ENCODE measurements at places on chromosomes 16 and 17.

DNA sequence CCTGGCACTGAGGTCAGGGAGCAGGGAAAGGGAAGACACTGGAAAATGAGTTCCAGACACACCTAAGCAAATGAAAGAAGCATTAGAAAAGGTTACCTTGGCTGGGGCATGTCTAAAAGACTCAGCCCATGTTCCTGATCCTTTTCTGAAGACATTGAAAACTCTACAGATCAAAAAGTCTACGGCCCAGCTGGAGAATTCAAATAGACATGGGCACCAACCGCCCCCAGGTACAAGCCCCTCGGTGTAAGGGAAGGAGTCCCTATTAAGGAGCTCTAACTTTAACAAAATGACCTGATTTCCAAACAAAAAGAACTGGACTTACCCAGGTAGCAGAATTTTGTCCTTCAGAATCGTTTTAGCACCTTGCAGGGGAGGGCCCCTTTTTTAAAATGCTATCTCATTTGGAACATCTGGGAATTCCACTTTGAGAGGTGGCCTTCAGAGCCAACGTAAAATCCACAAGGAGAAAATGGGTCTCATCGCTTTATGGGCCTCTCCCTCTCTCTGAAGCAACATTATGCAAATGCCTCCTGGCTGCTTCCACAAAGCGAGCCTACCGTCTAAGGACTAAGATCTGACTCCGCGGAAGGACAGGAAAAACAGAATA is 43.6 kb upstream of the RBFOX3 start:
- peaks cover 39% of the 10 kb centered on the region for H3K27me3 ChIP-seq
- no peak overlapping the region for H3K27ac ChIP-seq
- peak; percentile 3 for DNase-seq

- H3K4me3 ChIP-seq: no peak overlapping the region
- H3K36me3 ChIP-seq: no peaks in the 10 kb centered on the region
- DNase-seq: no peak
- H3K27me3 ChIP-seq: peaks cover 7% of the 10 kb centered on the region
These were observed 14.7 kb upstream of the C16orf82 start for GRCh38 chr16:27052007-27052406.

- no peak for DNase-seq
- H3K27me3 ChIP-seq: no peaks in the 10 kb centered on the region
- H3K4me1 ChIP-seq: peaks cover 9% of the 10 kb centered on the region
- no peak overlapping the region for H3K27ac ChIP-seq
- peaks cover 5% of the 10 kb centered on the region for H3K36me3 ChIP-seq
These were observed 63.5 kb downstream of the PARN start for GRCh38 chr16:14566599-14566998.

GRCh38 chr16:55510185-55510805 is 1.4 kb downstream of the LPCAT2 start:
- H3K27ac ChIP-seq: no peak overlapping the region
- H3K27me3 ChIP-seq: peaks cover 10% of the 10 kb centered on the region
- DNase-seq: no peak
- H3K36me3 ChIP-seq: peaks cover 9% of the 10 kb centered on the region
- peaks cover 13% of the 10 kb centered on the region for H3K4me1 ChIP-seq
- peak overlapping the region; percentile 76 for H3K4me3 ChIP-seq

GRCh38 chr16:67530013-67530939 is 1.6 kb downstream of the RIPOR1 start:
- H3K36me3 ChIP-seq: no peaks in the 10 kb centered on the region
- H3K27ac ChIP-seq: peak overlapping the region; percentile 93
- peaks cover 15% of the 10 kb centered on the region for H3K27me3 ChIP-seq

GRCh38 chr17:38663125-38663751 is 11.5 kb downstream of the EPOP start:
- peaks cover 26% of the 10 kb centered on the region for H3K27me3 ChIP-seq
- peaks cover 2% of the 10 kb centered on the region for H3K4me1 ChIP-seq
- H3K27ac ChIP-seq: no peak overlapping the region
- H3K4me3 ChIP-seq: no peak overlapping the region

DNA sequence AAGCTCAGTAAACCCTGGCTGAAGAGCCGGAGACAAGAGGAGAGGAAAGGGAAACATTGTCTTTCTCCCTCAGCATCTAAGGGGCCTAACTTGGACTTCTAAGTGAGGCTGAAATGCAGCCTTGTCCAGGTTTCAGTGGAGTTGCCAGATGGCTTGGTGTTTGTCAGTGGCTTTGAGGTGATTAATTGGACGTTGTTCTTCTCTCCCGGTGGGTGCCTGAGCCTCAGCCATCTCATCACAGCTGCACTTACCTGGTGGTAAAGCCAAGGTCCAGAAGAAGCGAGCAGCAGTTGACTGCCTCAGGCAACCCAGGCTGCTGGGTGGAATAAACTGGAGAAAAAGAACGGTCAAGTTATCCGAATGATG is 202.2 kb upstream of the NLRP1 start:
- no peak for DNase-seq
- H3K27me3 ChIP-seq: peaks cover 36% of the 10 kb centered on the region
- no peaks in the 10 kb centered on the region for H3K36me3 ChIP-seq
- H3K27ac ChIP-seq: no peak overlapping the region

DNA sequence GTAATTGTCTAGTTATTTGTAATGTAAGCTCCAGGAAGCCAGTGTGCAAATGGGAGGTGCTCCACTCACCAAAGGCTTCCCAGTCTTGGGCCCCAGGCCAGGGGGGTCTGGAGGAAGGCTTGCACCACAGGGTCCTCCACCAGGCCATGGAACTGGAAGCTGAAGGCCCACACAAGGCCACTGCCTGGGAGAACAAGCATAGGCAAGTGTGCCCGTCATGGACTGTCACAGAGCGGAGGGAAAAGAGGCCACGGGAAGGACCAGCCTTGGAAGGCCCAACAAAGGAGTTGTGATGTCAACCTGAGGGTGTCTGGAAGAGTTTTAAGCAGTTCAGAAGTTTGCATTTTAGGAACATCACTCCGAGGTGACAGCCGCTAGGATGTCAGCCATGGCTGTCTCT is 3.0 kb upstream of the SRRM2 start:
- H3K4me3 ChIP-seq: no peak overlapping the region
- H3K4me1 ChIP-seq: peaks cover 22% of the 10 kb centered on the region
- H3K36me3 ChIP-seq: peaks cover 4% of the 10 kb centered on the region
- DNase-seq: no peak
- no peaks in the 10 kb centered on the region for H3K27me3 ChIP-seq

GRCh38 chr17:39700148-39700987 is 504 bp downstream of the ERBB2 start:
- no peaks in the 10 kb centered on the region for H3K27me3 ChIP-seq
- H3K36me3 ChIP-seq: peaks cover 1% of the 10 kb centered on the region
- peak overlapping the region; percentile 93 for H3K4me3 ChIP-seq

DNA sequence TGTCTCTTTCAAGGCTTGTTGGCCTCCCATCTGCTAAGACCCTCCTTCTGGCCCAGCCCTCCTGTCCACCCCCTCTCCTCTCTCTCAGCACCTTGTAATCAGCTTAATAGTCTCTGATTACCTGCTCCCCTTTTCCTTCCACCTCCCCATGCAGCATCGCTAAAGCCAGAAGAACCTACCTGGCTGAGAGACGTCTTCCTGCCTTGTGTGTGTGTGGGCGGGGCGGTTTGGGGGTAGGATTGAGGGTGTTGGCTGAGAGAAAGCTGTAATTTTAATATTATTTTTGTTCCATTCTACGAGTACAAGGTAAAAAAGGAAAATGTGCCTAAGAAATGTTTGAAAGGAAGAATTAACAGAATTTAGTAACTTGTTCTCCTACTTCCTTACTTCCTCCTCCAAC is 3.4 kb downstream of the DNAH9 start:
- H3K4me1 ChIP-seq: peaks cover 5% of the 10 kb centered on the region
- H3K36me3 ChIP-seq: peaks cover 2% of the 10 kb centered on the region
- no peak overlapping the region for H3K27ac ChIP-seq
- no peak for DNase-seq

DNA sequence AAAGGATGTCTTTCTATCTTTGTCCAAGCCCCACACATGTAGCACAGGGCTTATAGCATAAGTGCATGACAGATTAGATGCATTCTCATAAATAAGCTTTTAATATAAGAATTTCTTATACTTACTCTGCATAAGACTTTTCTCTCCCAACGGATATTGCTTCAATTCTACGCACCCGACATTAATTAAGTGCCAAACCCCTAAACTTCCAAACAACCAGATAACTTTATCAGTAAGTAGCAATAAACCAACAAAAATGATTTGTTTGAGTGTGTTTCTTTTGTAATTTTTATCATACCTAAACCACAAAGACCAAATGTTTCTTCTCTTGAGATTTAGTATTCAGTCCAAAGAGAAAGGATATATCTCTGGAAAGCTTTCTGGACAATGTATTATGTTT is 391.5 kb downstream of the CDH8 start:
- H3K27me3 ChIP-seq: no peaks in the 10 kb centered on the region
- H3K27ac ChIP-seq: no peak overlapping the region
- no peak overlapping the region for H3K4me3 ChIP-seq
- H3K36me3 ChIP-seq: no peaks in the 10 kb centered on the region

- no peaks in the 10 kb centered on the region for H3K27me3 ChIP-seq
- H3K4me3 ChIP-seq: peak overlapping the region; percentile 51
- H3K36me3 ChIP-seq: peaks cover 15% of the 10 kb centered on the region
- H3K27ac ChIP-seq: no peak overlapping the region
- no peak for DNase-seq
- H3K4me1 ChIP-seq: peaks cover 3% of the 10 kb centered on the region
These were observed 872 bp downstream of the ELMO3 start for GRCh38 chr16:67199808-67200198.

- DNase-seq: no peak
- peaks cover 7% of the 10 kb centered on the region for H3K4me1 ChIP-seq
- H3K27ac ChIP-seq: no peak overlapping the region
- no peaks in the 10 kb centered on the region for H3K36me3 ChIP-seq
- H3K4me3 ChIP-seq: no peak overlapping the region
These were observed 25.5 kb upstream of the AXIN2 start for GRCh38 chr17:65586899-65587298.

- DNase-seq: no peak
- H3K27me3 ChIP-seq: no peaks in the 10 kb centered on the region
- no peak overlapping the region for H3K27ac ChIP-seq
- peaks cover 22% of the 10 kb centered on the region for H3K4me1 ChIP-seq
- H3K4me3 ChIP-seq: no peak overlapping the region
- peaks cover 2% of the 10 kb centered on the region for H3K36me3 ChIP-seq
These were observed 2.7 kb downstream of the N4BP1 start for GRCh38 chr16:48607056-48607825.

- no peak overlapping the region for H3K27ac ChIP-seq
- no peak overlapping the region for H3K4me3 ChIP-seq
- H3K4me1 ChIP-seq: peaks cover 4% of the 10 kb centered on the region
- DNase-seq: no peak
These were observed 2.0 kb upstream of the ALDH3A1 start for GRCh38 chr17:19750020-19750572.

- H3K27ac ChIP-seq: peak overlapping the region; percentile 71
- no peaks in the 10 kb centered on the region for H3K27me3 ChIP-seq
- DNase-seq: no peak
These were observed 269.6 kb downstream of the SNX29 start for GRCh38 chr16:12245921-12246720.

GRCh38 chr16:53518550-53519416 is 15.8 kb upstream of the AKTIP start:
- no peak for DNase-seq
- H3K27me3 ChIP-seq: peaks cover 7% of the 10 kb centered on the region
- H3K27ac ChIP-seq: no peak overlapping the region
- H3K4me3 ChIP-seq: no peak overlapping the region
- peaks cover 3% of the 10 kb centered on the region for H3K36me3 ChIP-seq
- H3K4me1 ChIP-seq: no peaks in the 10 kb centered on the region

DNA sequence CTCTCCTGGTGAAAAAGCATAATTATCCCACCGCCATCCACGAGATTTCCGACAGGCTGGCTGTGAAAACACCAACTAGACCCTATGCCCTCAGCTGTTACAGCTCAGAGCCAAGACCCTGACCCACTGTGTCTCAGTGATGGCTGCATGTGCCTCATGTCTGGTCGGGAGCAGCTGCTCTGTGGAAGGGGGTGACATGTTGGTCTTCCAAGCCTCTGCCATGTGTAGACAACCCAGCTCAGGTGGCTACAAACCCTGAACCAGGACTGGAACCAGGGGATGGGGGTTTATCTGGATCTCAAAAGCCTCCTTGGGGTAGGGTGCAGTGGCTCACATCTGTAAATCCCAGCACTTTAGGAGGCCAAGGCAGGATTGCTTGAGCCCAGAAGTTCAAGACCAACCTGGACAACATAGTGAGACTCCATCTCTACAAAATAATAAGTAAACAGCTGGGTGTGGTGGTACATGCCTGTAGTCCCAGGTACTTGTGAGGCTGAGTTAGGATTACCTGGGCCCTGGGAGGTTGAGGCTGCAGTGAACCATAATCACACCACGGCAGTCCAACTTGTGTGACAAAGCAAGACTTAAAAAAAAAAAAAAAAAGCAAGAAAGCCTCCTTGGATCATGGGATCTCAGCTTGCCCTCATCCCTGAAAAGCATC is 220.3 kb downstream of the CPPED1 start:
- H3K4me1 ChIP-seq: no peaks in the 10 kb centered on the region
- no peaks in the 10 kb centered on the region for H3K27me3 ChIP-seq
- no peaks in the 10 kb centered on the region for H3K36me3 ChIP-seq
- no peak for DNase-seq
- H3K27ac ChIP-seq: no peak overlapping the region

- DNase-seq: no peak
- H3K4me3 ChIP-seq: peak overlapping the region; percentile 88
- H3K27ac ChIP-seq: peak overlapping the region; percentile 96
- H3K4me1 ChIP-seq: peaks cover 21% of the 10 kb centered on the region
These were observed 1.2 kb upstream of the BLTP2 start for GRCh38 chr17:28646039-28646754.

DNA sequence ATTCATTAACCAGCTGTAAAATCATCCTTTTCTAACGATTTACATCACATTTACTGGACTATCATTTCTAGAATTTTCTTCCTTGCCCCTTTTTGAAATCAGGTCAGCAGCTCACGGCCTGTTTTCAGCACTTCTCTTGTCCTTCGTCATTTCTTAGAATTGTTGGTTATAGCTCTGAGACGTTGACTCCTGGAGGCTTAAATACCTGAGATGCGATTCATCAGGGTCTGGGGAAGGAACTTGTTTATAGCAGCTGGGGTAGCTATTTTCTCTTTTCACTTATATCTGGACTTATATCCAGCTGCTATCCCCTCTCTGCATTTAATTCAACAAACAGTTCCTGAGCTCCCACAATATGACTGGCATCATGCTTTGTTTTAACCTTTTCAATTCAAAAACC is 338.7 kb upstream of the TNRC6C start:
- H3K27ac ChIP-seq: no peak overlapping the region
- no peaks in the 10 kb centered on the region for H3K36me3 ChIP-seq
- peaks cover 4% of the 10 kb centered on the region for H3K27me3 ChIP-seq
- no peak overlapping the region for H3K4me3 ChIP-seq

GRCh38 chr17:68437979-68438822 is 19.1 kb downstream of the WIPI1 start:
- peaks cover 13% of the 10 kb centered on the region for H3K4me1 ChIP-seq
- no peak overlapping the region for H3K4me3 ChIP-seq
- peaks cover 16% of the 10 kb centered on the region for H3K36me3 ChIP-seq
- H3K27me3 ChIP-seq: no peaks in the 10 kb centered on the region
- H3K27ac ChIP-seq: peak overlapping the region; percentile 87

All from progenitor cell of endocrine pancreas (in vitro differentiated cells).